Thyroid gland (tissue), 4 donors: ENCODE measurements at places on chromosomes 12 and 14. TPM values are rescaled to one million over a fixed set of nuclear protein-coding genes. Genes with fewer than 3 reads are reported as not detected.

Gene LPAR5
- total RNA-seq: 0.78 TPM

GRCh38 chr14:90519262-90519920 lies 122.6 kb downstream of the CALM1 start:
- peak; percentile 3 for DNase-seq

Gene ARHGEF25
- total RNA-seq: 3.6 TPM

Gene SDR9C7
- total RNA-seq: not detected

DNA sequence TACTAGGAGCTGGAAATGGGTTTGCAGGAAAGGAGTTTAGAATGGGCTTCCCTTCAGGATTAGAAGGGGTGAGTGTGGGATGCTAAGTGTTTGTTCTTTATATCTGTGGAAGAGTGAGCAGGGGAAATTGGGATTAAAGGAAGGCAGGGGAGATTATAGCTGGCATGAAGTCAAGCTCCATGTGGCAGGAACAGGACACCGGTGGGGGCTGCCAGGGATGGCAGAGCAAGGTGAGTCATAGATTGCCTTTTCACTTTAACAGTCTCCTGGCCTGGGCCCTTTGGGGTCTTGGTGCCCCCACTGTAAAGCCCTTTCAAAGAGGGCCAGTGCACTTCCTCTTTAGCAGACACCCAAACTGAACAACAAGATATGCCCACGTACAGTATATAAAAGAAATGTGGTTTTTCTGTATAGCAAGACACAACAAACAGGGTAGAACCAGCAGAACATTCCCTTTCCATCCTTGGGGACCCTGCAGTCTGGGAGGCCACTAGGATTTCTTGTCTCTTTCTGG lies 23.1 kb upstream of the FBXO21 start:
- peak; percentile 20 for DNase-seq

DNA sequence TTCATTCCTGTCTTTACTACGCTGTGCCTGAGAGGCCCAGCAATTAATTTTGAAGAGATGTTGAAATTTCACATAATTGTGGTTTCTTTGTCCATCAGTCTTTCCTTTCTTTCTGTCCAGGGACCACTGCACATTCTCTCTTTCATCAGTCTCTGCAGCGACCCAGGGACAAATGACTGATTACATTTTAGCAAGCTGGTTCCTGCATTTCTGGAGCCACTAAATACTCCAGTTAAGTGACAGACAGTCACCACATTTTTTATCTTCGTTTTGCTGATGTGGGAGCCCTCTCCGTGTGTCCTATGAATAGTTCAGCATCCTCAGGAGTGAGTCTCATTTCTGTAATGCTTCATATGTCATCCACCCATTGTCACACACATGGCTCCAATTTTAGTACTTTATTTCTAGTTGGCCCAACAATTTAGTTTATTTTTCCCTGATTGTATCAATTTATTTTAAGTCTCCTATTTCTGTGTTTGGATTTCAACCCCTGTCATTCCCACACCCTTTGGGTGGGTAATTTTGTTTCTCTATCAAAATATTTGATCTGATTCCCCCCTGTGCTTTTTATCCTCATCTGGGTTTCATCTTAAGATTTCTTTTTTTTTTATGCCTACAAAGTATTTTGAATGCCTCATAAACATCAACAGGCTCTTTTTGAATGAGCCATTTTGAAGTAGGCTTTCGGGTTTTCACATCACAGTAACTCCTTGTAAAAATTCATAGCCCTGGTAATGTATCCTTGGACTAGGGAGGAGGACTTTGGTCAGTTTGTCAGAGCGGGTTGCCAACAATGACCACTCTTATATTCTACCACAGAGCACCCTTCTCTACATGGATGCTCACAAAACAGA lies 1196.5 kb downstream of the GALC start:
- no peak for DNase-seq

GRCh38 chr14:42533476-42533875 lies 926.8 kb downstream of the LRFN5 start:
- no peak for DNase-seq

GRCh38 chr14:70808416-70809224 lies 693 bp downstream of the MAP3K9 start:
- peak; percentile 41 for DNase-seq

Gene SOAT2
- not detected for total RNA-seq

DNA sequence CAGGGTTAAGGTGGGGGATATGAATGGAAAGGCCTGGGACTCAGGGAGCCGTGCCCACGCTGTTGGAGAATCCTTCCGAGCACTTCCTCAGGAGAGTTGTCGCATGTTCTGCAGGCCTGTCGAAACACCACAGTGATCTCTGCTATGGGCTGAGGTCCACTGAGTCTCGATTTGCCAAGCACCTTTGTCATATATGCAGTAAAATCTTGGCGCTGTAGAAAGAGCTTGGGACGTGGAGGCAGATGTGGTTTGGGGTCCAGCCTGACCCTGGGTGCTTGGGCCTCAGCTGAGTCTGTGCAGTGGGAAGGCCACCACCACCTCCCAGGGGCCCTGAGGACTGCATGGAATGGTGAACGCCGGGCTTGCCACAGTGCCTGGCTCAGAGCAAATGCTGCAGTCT lies 32.9 kb downstream of the C14orf132 start:
- no peak for DNase-seq

DNA sequence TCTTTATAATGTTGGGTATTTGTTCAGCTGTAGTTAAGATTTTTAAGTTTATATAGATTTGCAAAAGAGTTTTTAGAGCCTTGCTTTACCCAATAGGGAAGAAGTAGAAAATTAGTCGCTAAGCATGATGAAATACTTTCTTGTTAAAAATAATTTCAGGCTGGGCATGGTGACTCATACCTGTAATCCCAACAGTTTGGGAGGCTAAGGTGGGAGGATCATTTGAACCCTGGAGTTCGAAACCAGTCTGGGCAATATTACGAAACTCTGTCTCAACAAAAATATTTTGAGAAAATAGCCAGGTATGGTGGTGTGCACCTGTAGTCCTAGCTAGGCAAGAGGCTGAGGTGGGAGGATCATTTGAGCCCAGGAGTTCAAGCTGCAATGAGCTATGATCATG lies 18.7 kb upstream of the SCFD1 start:
- no peak for DNase-seq

Gene CLEC4D
- not detected for total RNA-seq

Gene TAS2R31
- total RNA-seq: 11.4 TPM

Gene CCDC177
- total RNA-seq: not detected

GRCh38 chr12:80869264-80869663 lies 68.5 kb downstream of the LIN7A start:
- no peak for DNase-seq

- no peak for DNase-seq
Observed at GRCh38 chr14:94771158-94771905, 1.4 kb upstream of the GSC start.

GRCh38 chr14:104757238-104757585 lies 4.3 kb downstream of the SIVA1 start:
- no peak for DNase-seq

Gene PRKAG1
- total RNA-seq: 50.3 TPM

GRCh38 chr12:4144676-4145075 lies 128.9 kb upstream of the CCND2 start:
- no peak for DNase-seq

Gene RD3L
- total RNA-seq: not detected

- DNase-seq: no peak
Observed at GRCh38 chr14:37539992-37540391, 55.1 kb downstream of the FOXA1 start.

Gene TAC3
- not detected for total RNA-seq

- DNase-seq: no peak
Observed at GRCh38 chr12:28583701-28584261, 393.5 kb downstream of the CCDC91 start.

DNA sequence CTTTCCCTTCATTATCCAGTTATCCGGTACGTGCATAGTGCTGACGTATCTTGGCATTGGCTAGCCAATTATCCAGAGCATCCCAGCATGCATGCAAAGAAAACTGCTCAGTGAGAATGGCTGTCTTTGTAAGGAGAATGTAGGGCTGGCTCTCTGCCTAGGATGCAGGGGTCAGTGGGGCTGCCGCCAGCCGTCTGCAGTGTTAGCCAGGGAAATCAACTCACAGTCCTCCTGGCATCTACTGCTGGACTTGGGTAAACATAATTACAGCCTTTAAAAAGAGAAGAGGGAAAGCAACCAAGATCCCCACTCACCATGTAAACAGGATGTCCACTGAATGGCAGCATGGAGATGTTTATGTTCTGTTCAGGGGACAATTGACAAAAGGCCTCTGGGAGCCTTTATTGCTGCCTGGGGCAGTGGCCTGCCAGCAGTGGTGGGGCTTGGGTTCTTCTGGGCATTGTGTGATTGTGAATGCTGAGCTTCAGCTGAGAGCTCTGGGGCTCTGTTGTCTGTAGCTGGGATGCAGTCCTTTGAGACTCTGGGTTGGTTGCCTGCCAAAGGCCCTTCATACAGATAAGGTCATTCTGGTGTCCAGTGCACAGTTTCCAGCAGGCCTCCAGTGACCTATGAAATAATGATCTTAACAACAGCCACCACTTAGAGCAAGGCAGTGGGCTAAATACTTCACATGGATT lies 121.8 kb downstream of the TBC1D30 start:
- DNase-seq: peak; percentile 5

GRCh38 chr12:40286583-40286982 lies 61.8 kb downstream of the LRRK2 start:
- DNase-seq: no peak

Gene KRT73
- not detected for total RNA-seq

Gene TMEM63C
- 0.40 TPM for total RNA-seq

GRCh38 chr12:124762791-124763593 lies 100.7 kb downstream of the SCARB1 start:
- no peak for DNase-seq

DNA sequence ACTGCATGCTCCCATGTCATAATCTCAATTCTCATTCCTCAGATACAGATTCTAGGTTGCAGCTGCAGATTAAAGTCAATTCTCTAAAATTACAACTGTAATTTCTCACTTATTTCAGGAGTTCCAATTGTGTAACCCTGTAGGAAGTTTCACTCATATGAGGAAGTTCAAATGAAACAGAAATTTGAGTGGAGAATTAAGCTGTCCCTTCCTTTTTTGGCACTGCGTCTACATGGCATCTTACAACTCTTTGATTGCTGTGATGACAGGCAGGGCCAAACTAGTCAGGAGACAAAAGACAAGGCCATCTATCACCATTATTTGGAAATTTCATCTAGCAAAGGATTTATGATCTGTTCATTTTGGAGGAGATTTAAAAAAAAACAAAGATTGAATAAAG lies 13.3 kb upstream of the GRIP1 start:
- DNase-seq: no peak

DNA sequence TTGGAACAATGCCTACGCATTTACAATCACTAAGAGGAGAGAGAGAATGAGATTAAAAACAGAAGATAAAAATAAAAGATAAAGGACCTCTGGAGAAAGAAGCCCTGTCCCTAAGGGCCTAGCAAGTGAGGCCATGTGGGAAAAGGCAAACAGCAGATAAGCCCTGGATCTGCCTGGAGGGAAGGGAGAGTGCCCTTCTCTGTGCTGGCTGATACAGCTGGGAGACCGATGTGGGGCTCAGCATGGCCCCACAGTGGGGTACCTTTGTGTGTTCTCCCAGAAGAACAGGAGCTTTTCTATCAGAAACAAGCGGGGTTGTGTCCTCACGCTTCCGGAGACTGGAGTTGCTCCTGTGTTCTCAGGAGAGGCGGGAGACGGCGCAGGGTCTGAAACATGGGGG lies 59.9 kb downstream of the TMCC3 start:
- DNase-seq: no peak

Gene CCDC38
- total RNA-seq: not detected

Gene IL31
- total RNA-seq: not detected

- no peak for DNase-seq
Observed at GRCh38 chr12:97764700-97765099, 302.1 kb downstream of the RMST start.

- no peak for DNase-seq
Observed at GRCh38 chr12:8661751-8662150, 875 bp downstream of the MFAP5 start.

GRCh38 chr12:29376118-29376517 lies 4.9 kb downstream of the ERGIC2 start:
- no peak for DNase-seq

- DNase-seq: no peak
Observed at GRCh38 chr14:31945074-31945613, 132.0 kb upstream of the ARHGAP5 start.

GRCh38 chr12:53181935-53182334 lies 1.2 kb upstream of the CSAD start:
- DNase-seq: no peak

DNA sequence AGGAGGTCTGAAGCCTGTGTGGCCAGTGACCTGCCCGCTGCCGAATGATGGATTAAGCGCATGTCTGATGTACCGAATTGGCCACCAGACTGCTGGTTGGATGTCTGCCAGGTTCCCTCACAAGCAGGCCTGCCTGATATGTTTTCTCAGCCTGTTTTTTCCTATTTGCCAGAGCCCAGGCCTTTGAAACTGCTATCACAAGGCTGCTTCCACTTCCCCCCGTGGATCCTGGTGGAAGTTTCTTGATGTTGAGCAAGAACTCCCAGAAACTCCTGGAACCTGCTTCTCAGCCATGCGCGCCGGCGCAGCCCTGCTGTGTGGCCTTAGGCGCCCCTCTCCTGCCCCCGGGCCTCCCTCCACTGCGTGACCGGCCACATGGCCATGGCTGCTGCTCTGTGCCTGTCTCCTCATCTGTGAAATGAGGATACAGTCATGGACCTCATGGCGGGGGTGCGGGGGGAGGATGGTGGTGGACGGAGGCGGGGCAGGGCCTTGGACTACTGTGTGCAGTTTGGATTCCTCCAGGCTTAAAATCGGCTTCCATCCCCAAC lies 56.6 kb downstream of the CALM1 start:
- peak; percentile 15 for DNase-seq

DNA sequence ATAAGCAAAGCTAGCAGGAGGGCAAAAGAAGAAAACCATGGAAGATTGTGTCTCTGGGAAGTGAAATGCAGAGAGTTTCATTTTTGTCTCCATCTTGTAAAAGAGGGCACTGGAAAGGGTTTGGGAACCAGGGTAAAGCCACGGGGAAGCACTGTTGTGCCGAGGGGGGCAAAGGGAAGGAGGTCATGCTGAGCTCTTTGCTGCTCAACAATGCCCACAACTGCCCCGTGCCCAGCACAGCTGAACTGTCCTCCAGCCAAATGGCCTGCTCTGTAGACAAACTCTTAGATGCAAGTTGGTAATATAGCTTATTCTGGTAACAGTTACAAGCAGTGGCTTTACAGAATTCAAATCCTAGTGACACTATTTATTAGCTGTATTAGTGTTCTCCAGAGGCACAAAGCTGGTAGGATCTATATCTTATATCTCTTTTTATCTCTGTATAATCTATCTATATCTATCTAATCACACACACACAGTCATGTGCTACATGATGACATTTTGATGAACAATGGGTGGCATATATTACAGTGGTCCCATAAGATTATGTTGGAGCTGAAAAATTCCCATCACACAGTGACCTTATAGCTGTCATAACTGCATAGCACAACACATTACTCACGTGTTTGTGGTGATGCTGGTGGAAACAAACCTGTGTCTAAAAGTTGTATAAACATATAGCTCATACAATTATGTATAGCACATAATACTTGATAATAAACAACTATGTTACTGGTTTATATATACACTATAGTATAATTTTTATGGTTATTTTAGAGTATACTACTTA lies 203.4 kb upstream of the DDHD1 start:
- DNase-seq: peak; percentile 7

GRCh38 chr14:77554207-77554606 lies 55.6 kb upstream of the ISM2 start:
- DNase-seq: no peak

- no peak for DNase-seq
Observed at GRCh38 chr12:32567296-32567674, 111.8 kb upstream of the DNM1L start.

Gene TAS2R46
- total RNA-seq: 4.4 TPM

Gene MLEC
- total RNA-seq: 212 TPM

Gene SIX4
- total RNA-seq: 6.3 TPM
